ENCODE measurements at places on chromosomes 4 and X. TPM values are rescaled to one million over a fixed set of nuclear protein-coding genes. Genes with fewer than 3 reads are reported as not detected.

DNA sequence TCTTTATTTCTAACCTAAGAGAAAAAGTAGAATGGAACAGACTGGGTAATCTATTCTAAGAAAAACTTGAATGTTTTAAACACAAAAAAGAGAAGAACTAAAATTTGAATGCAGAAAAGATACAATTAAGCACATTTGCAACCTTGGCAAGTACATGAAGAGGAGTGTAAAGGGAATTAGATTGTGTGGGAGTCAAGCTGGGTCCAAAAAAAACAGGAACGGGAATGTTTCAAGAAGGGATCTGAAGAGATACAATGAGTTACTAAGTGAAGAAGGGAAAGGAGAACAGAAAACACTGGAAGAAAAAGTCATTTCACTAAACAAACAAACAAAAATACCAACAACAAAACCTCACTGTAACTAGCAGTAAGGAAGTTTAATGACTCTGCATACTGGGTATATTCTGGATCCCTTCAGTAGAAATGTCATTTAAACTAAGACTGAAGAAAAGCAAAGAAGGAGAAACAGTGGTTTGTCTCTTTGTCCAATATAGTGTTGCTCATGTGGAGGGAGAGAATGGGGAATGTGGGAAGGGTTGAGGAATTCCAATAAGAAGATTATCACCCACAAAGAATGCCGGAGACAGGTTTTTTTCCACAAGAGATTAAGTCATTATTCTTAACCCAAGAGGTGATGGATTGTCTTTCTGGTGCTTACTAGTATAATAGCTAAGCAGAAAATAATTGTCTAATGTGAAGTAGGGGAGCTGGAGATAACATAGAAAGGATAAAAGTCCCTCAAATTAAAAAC is 50.4 kb upstream of the PTPN13 start:
- no peak for DNase-seq

- DNase-seq = no peak
These were observed 361.9 kb downstream of the PCDH19 start for GRCh38 chrX:100048156-100048555.

- no peak for DNase-seq
These were observed 116.7 kb upstream of the STOX2 start for GRCh38 chr4:183788308-183788905.

DNA sequence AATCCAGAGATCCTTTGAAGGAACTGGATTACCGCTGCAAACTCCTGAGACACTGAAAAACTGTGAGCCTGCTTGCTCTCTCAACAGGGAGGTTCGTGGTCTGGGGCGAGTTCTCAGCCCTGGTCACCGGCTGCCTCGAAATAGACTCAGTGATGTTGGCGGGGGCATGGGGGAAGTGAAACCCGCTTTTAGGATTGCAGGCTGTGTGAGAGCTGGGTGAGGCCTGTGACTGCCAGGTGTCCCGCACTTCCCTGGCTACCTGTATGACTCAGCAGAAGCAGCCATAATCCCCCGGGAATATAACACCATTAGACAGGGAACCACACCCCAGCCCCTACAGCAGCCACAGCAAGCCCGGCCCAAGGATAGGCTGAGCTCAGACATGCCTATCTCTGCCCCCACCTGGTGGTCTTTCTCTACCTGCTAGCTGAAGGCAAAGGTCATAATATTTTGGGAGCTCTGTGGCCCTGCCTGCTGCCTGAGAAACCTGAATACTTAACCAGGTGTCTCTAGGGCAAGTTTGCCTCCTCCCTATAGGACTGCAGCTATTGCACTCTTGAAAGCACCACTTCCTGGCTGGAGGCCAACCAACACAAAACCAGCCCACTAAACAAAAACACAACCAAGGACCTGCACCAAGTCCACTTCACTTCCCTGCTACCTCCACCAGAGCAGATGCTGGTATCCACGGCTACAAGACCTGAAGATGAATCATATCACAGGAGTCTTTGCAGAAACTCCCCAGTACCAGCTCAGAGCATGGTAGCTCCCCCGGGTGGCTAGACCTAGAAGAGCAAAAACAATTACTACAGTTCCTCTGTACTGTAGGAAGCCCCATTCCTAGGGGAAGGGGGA is 202.0 kb downstream of the RRAGB start:
- no peak for DNase-seq

- no peak for DNase-seq
These were observed 19.5 kb upstream of the SYTL5 start for GRCh38 chrX:37986893-37987292.

The LNX1 gene
- 0.46 TPM for total RNA-seq

The ARR3 gene
- not detected for total RNA-seq

The ZFP42 gene
- total RNA-seq = not detected

Data from activated T-cell treated with anti-CD3 and anti-CD28 coated beads, Interleukin-2, amount 50 U/mL, for 72 hours (primary cell).